ENCODE measurements at places on chromosomes 5 and 9. TPM values are rescaled to one million over a fixed set of nuclear protein-coding genes. Genes with fewer than 3 reads are reported as not detected.

- H3K27me3 ChIP-seq = no peaks in the 10 kb centered on the region
- DNase-seq = no peak
Observed at GRCh38 chr9:35731415-35732184, 395 bp downstream of the TLN1 start.

The MAP1B gene
- total RNA-seq = 0.14 TPM

- no peak for DNase-seq
- H3K4me1 ChIP-seq = peaks cover 4% of the 10 kb centered on the region
- H3K27ac ChIP-seq = no peak overlapping the region
- no peak overlapping the region for H3K4me3 ChIP-seq
- no peaks in the 10 kb centered on the region for H3K36me3 ChIP-seq
Observed at GRCh38 chr5:171363846-171364245, 23.8 kb upstream of the NPM1 start.

The ROR2 gene
- 0.11 TPM for total RNA-seq

The PCDHGA1 gene
- total RNA-seq = 0.07 TPM

The PIP5K1B gene
- 0.24 TPM for total RNA-seq

All from natural killer cell treated with Interleukin-12 subunit alpha and Interleukin-12 subunit beta and Interleukin-15 and Interleukin-18, amount 100 ng/mL, for 72 hours (primary cell).